ENCODE measurements at places on chromosomes 4 and X.

GRCh38 chrX:53422861-53423306, at the start of gene RIBC1:
RIBC1 (plus strand) TSS chrX:53422873; CDS start chrX:53426277, 3,404 bp downstream.
- peaks cover 5% of the 10 kb centered on the region for H3K4me1 ChIP-seq
- no peak for DNase-seq
- H3K27ac ChIP-seq = peak within 1 kb of the TSS; percentile 94
- peak within 1 kb of the TSS; percentile 98 for H3K4me3 ChIP-seq

DNA sequence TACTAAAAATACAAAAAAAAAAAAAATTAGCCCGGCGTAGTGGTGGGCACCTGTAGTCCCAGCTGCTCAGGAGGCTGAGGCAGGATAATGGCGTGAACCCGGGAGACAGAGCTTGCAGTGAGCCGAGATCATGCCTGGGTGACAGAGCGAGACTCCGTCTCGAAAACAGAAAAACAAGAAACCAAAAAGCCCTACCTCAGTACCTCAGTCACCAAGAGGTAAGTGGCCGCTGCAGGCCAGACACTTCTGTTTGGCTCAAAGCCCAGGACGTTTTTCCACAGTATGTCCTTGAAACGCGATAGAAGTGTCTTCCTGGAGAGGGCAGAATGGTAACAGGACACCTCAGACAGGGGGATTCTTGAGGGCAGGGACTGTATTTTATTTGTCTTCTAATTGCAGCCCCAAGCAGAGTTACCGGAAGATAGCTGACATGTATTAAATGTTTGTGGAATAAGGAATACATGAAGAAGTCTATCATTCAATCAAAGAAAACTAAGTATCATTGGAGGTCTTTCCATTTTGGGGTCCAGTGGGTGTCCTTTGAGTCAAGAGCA, 63.6 kb downstream of the CLNK start:
- DNase-seq = no peak
- no peak overlapping the region for H3K27ac ChIP-seq
- H3K4me1 ChIP-seq = peaks cover 18% of the 10 kb centered on the region
- no peak overlapping the region for H3K4me3 ChIP-seq
- no peaks in the 10 kb centered on the region for H3K27me3 ChIP-seq

DNA sequence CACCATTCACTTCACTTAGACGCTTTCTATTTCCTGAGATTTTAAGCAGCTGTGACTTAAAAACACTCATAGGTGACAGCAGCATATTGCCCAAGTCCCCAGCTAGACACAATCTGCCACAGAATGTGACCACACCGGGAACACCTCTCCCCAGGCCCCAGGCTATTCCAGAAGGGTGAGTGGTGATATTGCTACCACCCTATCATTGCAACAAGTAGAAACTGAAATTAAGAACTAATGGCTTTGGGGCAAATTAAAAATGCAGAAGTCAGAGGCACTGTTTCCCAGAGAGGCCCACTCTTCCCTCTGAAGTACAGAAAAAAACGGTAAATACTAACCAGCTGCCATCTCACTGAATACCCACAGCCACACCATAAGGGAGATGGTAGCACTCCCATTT, 35.0 kb downstream of the QDPR start:
- no peak overlapping the region for H3K4me3 ChIP-seq
- H3K4me1 ChIP-seq = peaks cover 4% of the 10 kb centered on the region
- DNase-seq = no peak
- H3K36me3 ChIP-seq = no peaks in the 10 kb centered on the region
- H3K27me3 ChIP-seq = no peaks in the 10 kb centered on the region

GRCh38 chr4:113884655-113885054, 94.8 kb downstream of the ARSJ start:
- no peaks in the 10 kb centered on the region for H3K27me3 ChIP-seq
- no peak overlapping the region for H3K4me3 ChIP-seq
- no peak for DNase-seq
- no peaks in the 10 kb centered on the region for H3K4me1 ChIP-seq
- no peaks in the 10 kb centered on the region for H3K36me3 ChIP-seq

- H3K4me3 ChIP-seq = no peak overlapping the region
- H3K36me3 ChIP-seq = no peaks in the 10 kb centered on the region
- no peaks in the 10 kb centered on the region for H3K27me3 ChIP-seq
- no peak overlapping the region for H3K27ac ChIP-seq
- no peak for DNase-seq
These were observed 14.6 kb upstream of the MED28 start for GRCh38 chr4:17599826-17600225.

GRCh38 chr4:7638489-7638888, 203.8 kb upstream of the PSAPL1 start:
- DNase-seq = no peak
- H3K27me3 ChIP-seq = no peaks in the 10 kb centered on the region
- no peak overlapping the region for H3K27ac ChIP-seq
- H3K4me1 ChIP-seq = no peaks in the 10 kb centered on the region
- H3K36me3 ChIP-seq = no peaks in the 10 kb centered on the region

All from hepatocyte (in vitro differentiated cells).